Suppressor macrophage (primary cell): ENCODE measurements at places on chromosomes 3 and 15.
A peak's percentile ranks its signal among the peaks of the same experiment; 100 is the strongest.

DNA sequence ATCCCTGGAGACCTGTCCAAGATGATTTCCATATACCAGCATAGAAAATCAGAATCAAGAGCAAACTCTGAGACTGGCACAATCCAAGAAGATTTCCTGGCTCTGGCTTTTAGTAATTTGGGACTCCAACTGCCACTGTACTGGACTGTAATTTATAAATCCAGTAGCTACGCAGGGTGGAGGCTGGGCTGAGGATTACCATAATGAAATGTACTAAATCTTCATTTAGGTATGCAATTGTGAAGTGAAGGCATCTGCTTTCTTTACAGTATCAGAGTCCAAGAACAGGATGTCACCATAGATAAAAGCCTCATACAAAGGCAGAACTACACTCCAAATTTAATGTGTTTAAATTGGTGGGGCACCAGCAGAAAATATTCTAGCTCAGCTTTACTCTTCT lies 46.5 kb downstream of the TMEM39A start:
- DNase-seq: no peak

- peak; percentile 35 for DNase-seq
These were observed 41.0 kb downstream of the MBNL1 start for GRCh38 chr3:152309535-152310307.

DNA sequence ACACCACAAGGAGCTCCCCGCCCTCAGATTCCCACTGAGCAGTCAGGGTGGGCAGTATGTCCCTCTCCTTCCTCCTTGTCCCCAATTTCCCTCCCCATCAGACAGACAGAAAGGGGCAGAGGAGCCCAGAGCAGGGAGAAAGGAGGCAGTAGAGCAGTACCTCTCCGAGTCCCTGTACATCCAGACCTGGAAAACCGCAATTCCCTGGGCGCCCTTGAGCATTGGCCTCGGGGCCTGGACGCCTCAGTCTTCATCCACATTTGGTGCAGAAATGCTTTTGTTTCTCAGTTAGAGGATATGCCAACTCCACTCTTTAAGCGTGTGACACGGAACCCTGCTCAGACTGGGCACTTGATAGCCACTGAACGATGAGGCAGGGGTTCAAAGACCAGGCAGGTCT lies 5.9 kb downstream of the ISG20 start:
- no peak for DNase-seq

GRCh38 chr3:45939341-45939771 lies 3.9 kb upstream of the CXCR6 start:
- DNase-seq: peak; percentile 2

DNA sequence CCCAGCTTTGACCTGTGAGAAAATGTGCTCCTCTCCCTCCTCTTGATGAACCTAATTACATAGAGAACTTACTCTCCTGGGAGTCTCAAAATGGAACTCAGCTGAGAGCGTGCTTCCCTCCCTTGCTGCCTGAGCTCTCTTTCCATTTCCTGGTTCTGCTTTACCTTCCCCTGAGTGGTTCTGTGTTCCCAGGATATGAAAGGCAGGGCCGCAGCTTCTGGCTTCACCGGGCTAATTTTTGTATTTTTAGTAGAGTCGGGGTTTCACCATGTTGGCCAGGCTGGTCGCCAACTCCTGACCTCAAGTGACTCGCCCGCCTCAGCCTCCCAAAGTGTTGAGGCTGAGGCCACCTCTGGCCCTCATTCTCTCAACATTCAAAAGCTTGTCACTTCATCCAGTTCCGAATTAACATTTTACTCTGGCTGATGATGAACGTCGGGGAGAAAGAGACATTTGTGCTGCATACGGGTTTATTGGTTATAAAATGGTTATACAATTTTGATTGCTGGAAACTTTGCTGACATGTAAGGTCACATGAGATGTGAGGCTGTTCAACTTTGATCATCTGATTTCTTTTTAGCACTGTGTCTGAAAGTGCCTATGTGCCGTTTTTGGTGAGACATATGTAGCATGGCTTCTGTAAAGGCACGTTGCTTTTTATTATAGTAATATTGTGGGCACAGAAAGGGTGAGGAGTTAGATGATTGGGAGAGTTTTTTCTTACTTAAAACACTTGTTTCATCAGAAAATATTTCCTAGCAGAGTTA lies 6.6 kb downstream of the PLS1 start:
- DNase-seq: no peak

GRCh38 chr3:82736696-82737277 lies 975.3 kb upstream of the GBE1 start:
- DNase-seq: no peak
